ENCODE measurements at places on chromosomes 6 and 20. TPM values are rescaled to one million over a fixed set of nuclear protein-coding genes. Genes with fewer than 3 reads are reported as not detected.
A peak's percentile ranks its signal among the peaks of the same experiment; 100 is the strongest.

The TSPO2 gene
- total RNA-seq = not detected

The RNF217 gene
- 13.2 TPM for total RNA-seq

GRCh38 chr6:44133003-44133931, 5.9 kb downstream of the TMEM63B start:
- no peaks in the 10 kb centered on the region for H3K27me3 ChIP-seq
- H3K36me3 ChIP-seq = no peaks in the 10 kb centered on the region
- DNase-seq = peak; percentile 71
- peaks cover 25% of the 10 kb centered on the region for H3K4me1 ChIP-seq
- H3K27ac ChIP-seq = peak overlapping the region; percentile 65

The GLP1R gene
- 1.3 TPM for total RNA-seq

The CDC40 gene
- total RNA-seq = 24.9 TPM

The MACROD2 gene
- total RNA-seq = 11.9 TPM

- H3K4me1 ChIP-seq = peaks cover 7% of the 10 kb centered on the region
- no peak for DNase-seq
- no peak overlapping the region for H3K4me3 ChIP-seq
- no peak overlapping the region for H3K27ac ChIP-seq
- no peaks in the 10 kb centered on the region for H3K27me3 ChIP-seq
Measured at GRCh38 chr6:142751452-142751851, 193.5 kb downstream of the HIVEP2 start.

The DNMT3B gene
- total RNA-seq = 148 TPM

- no peak overlapping the region for H3K4me3 ChIP-seq
- no peak for DNase-seq
- H3K27ac ChIP-seq = no peak overlapping the region
- no peaks in the 10 kb centered on the region for H3K36me3 ChIP-seq
- H3K27me3 ChIP-seq = no peaks in the 10 kb centered on the region
Measured at GRCh38 chr20:42080956-42081355, 462.8 kb upstream of the CHD6 start.
